CD8-positive, alpha-beta T cell (primary cell): ENCODE measurements at places on chromosomes 2 and 18.

DNA sequence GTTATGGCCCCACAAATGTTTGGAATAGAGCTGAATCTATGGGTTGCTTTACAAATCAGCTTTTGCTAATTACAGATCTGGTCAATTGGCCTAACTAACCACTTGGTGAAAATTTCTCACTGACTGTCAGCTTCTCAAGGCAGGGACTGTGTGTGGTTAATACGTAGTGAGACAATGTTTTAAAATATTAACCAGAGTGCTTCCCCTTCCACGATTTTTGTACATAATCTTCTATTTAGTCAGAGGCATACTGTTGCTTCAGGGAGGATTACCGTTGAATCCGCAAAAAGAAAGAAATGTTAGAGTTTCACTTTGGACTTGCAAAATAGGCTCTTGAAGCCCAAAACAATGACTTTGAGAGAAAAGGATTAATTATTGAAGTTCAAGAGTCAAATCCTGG, 14.9 kb upstream of the KCNS3 start:
- no peak for DNase-seq

- DNase-seq = no peak
These were observed 879.8 kb upstream of the PIK3C3 start for GRCh38 chr18:41075212-41075611.

DNA sequence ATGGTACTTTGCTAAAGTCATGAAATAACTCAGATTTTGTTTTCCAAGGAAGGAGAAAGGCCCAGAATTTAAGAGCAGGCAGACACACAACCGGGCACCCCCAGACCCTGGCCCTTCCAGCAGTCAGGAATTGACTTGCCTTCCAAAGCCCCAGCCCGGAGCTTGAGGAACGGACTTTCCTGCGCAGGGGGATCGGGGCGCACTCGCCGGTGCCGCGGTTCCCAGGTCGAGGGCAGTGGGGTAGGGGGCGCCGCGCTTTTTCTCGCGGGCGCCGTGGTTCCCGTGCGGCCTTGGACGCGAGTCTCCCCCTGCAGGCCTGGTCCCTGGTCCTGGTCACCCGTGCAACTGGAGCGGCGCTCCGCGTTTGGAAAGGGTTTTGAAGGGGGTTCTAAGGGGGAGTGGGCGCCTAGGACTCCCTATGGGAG, 1.2 kb downstream of the ZNF236 start:
- no peak for DNase-seq

DNA sequence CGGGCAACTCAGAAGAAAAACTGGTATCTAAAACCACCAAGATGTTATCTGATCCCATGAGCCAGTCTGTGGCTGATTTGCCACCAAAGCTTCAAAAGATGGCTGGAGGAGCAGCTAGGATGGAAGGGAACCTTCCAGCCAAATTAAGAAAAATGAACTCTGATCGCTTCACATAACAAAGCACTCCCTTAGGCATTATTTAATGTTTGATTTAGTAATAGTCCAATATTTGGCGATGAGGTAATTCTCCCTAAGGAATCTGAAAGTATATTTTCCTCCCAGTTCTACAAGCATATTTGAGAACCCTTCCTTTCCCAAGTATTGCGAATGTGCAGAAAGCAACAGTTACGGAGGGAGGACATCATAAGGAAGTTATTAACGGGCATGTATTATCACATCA, 156.6 kb downstream of the KCNJ3 start:
- DNase-seq = no peak
